Stimulated activated CD8-positive, alpha-beta memory T cell treated with anti-CD3 and anti-CD28 coated beads, Interleukin-7, amount 100 ng/mL, for 24 hours (primary cell): ENCODE measurements at places on chromosomes 3 and 15.

DNA sequence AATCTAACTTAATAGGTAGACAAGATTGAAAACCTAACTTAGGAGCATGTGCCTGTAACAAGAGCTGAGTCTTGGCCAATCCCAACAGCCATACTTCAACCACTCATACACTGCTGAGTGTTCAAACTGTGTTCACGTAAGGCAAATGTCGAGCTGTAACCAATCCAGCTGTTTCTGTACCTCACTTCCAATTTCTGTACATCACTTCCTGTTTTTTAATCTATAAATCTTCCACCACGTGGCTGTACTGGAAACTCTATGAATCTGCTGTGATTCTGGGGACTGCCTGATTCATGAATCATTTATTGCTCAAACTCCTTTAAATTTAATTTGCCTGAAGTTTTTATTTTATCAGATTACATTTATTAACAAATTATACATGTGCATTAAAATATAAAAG lies 44.6 kb upstream of the NEDD4 start:
- no peak for DNase-seq

DNA sequence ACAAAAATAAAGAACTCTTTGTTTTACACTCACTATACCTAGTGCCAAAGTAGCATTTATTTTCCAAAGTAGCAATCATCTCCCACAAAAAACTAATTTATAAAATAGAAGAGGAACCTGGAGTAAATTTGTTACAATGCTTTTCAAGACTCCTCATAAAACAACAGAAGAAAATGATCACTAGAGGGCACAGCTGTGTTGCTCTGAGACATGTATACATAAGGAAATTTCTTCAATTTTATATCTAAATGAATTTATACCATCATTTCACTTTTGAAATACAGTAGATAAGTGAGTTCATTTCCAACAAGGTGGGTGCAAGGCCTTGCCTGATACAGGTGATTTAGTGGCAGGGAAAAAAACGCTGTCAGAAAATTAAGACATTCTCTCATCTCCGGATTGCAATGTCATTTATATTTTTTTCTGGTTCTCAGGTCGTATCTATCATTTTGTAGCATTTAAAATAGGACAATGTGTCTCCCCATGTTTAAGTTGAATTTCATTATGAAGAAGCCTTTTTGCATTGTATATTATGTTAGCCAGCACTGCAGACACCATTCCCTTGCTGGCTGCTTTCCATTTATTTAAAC lies 25.3 kb upstream of the ARHGEF26 start:
- no peak for DNase-seq

DNA sequence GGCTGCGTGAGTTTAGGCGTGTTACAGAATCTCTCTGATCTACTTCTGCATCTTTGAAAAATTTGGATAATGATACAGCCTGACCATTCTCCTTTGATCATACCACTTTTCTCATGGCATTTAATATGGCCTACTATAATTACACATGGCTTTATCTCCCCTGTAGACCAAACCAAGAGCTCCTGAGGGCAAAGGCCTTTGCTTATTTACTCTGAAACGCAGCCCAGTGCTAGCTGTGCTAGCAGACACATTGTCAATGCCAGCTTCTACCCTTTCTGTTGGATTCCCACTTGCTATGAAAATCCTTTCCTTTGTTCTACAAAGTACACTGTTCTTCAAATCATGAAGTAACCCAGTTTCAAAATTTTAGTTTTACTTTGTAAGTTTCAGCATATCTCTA lies 16.5 kb upstream of the VGLL4 start:
- DNase-seq: no peak

GRCh38 chr3:172270557-172271166 lies 177.6 kb downstream of the GHSR start:
- no peak for DNase-seq

GRCh38 chr15:69474846-69475455 lies 22.3 kb downstream of the RPLP1 start:
- no peak for DNase-seq

DNA sequence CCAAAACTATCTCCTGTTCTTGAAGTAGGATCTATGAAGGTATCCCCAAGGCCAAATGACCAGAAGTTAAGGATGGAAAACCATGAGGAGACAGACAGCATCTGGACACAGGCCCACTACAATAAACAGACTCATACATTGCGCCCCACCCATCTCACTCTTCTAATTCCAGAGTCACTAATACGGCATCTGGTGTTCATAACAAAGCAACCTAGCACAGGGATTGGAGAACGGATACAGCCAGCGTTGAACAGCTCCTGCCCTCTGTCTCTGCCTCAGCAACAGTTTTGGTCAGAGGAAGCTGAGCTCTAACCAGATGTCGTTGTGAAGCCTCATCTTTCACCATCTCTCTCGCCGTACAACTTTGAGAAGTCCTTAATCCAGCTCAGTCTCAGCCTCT lies 44.5 kb upstream of the CCDC80 start:
- DNase-seq: no peak

DNA sequence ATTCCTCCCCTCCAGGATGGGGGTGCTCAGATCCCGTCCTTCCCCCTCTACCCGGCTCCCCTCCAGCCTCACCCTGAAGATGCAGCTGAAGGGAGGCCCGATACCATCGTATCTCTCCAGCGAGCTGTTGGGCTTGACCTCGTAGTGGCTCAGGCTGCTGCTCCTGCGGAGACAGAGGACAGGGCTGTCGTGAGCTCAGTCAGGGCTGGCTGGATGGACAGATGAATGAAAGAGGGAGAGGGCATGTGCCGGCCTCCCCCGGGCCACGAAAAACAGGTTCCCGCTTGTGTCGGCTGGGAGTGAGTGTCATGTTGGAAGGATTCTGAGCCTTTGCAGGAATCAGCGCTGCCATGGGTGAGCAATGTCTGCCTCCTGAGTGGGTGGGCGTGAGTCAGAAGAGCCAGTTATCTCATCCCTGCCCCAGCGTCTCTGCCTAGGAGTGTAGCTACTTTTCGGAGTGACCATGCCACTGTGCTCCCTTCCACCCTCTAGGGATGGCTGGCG lies 35.2 kb downstream of the FEM1B start:
- no peak for DNase-seq

DNA sequence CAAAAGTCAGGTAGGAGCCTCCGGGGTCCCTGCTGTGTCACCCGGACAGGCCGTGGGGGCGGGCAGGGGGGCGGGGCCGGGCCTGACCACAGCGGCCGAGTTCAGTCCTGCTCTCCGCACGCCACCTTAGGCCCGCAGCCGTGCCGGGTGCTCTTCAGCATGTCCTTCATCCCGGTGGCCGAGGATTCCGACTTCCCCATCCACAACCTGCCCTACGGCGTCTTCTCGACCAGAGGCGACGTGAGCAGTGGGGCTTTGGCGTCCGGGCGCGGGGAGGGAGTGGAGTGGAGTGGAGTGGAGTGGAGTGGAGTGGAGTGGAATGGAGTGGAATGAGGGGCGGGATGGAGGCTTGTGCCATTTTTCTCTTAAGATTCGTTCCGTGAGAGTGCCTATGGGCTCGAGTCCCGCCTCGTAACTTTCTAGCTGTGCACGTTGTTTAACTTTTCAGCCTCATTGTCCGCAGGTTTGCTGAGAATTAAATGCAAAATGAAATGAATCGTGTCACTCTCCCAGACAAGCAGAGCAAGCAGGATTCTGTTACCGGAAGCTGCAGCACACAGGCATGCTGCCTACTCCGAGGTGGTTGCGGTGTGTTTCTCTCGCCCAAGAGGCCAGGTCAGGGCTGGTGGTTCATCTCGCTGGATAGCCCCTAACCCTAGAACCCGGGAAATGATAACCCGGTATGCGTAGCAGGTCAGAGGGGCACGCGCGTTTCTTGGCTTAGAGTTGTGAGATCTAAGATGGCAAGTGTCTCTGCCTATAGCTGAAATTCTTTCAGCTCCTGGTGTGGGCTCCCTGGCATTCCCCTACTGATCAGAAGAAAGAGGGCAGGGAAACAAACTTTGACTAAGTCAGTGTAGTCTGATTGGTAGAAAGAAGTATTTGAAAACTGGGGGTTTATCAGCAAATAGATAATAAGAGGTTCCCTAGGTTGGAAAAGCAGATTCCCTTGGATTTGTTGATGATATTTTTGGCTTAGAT lies at the start of gene FAH:
Gene FAH (plus strand): TSS at position 104 of the 981 bp plus-strand sequence. CDS start 56 bp downstream, at position 160.
- DNase-seq: no peak

DNA sequence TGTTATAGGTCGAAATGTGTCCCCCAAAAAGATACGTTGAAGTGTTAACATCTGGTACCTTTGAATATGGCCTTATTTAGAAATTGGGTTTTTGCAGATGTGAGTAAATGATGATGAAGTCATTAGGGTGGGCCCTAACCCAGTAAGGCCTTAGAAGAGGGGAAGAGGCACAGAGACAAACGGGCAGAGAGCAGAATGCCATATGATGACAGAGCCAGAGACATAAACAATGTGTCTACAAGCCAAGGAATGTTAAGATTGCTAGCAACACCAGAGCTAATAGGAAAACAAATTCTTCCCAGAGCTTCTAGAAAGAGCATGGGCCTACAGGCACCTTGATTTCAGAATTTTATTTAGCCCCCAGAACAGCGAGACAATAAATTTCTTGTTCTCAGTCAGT lies 693.1 kb upstream of the NECTIN3 start:
- DNase-seq: no peak
